ENCODE measurements at places on chromosomes 2 and 18.

DNA sequence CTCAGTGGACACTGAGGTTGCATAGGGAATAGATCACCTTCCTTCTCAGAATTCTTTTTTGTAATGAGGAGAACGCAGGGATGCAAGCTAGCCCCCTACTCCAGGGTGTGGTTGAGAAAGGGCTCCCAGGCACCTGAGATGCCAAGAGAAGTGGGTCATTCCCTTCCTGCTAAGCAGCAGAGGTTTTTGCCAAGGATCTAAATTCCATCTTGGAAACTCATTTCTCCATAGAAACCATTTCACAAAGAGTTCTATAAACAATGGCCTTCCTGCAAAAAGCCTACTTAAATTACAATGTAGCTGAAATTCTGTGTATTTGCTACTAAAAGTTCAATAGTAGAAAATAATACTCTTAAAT is 3.7 kb upstream of the PPP3R1 start:
- no peak for DNase-seq

DNA sequence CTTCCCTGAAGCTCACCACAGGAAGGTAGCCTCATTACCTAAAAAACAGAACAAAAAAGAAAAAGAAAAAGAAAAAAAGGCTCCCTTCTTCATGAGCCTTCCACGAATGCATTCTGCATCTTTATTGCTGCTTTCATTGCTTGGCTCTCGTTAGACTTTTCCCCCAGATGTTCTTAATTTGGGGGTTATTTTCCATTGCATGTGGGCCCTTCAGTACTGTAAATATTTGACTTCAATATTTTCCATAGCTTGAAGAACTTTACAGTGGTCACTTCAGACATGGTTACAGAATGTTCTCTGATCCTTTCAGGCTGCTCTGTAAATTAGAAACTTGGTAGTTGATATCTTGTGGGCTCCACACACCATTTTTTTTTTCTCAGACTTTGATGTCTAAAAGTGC is 65.6 kb upstream of the COPS8 start:
- DNase-seq, result no peak

DNA sequence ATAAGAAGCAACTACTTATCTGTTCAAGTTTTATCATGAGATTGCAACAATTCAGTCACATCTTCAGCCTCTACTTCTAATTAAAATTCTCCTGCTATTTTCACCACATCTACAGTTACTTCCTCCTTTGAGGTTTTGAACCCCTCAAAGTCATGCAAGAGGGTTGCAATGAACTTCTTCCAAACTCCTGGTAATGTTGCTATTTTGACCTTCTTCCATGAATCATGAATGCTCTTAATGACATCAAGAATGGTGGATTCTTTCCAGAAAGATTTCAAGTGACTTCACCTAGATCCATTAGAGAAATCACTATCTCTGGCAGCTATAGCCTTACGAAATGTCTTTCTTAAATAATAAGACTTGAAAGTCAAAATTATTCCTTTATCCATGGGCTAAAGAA is 1052.8 kb upstream of the NRXN1 start:
- no peak for DNase-seq

DNA sequence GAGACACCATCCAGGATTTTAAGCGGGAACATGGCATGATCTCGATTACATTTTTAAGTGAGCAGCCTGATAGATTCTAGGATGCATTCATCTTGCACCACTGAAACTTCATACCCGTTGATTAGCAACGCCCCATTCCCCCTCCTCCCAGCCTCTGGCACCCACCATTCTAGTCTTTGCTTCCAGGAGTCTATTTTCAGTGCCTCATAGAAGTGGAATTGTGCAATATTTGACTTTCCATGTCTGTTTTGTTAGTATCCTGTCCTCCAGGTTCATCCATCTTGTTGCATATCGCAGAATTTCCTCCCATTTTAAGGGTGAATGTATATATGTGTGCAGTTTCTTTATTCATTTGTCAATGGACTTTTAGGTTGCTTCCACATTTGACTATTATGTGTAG is 20.9 kb upstream of the SLC66A3 start:
- no peak for DNase-seq

- DNase-seq, result no peak
Observed at GRCh38 chr2:12083081-12083581, 336.7 kb downstream of the LPIN1 start.

Measured in stimulated activated CD8-positive, alpha-beta memory T cell treated with anti-CD3 and anti-CD28 coated beads, Interleukin-4, amount 100 ng/mL, for 1 hour (primary cell).